ENCODE measurements at places on chromosomes 5 and 9.

- no peak for DNase-seq
Measured at GRCh38 chr9:37542895-37543294, 33.3 kb downstream of the FBXO10 start.

- DNase-seq = no peak
Measured at GRCh38 chr5:131242728-131243255, 21.1 kb upstream of the CDC42SE2 start.

DNA sequence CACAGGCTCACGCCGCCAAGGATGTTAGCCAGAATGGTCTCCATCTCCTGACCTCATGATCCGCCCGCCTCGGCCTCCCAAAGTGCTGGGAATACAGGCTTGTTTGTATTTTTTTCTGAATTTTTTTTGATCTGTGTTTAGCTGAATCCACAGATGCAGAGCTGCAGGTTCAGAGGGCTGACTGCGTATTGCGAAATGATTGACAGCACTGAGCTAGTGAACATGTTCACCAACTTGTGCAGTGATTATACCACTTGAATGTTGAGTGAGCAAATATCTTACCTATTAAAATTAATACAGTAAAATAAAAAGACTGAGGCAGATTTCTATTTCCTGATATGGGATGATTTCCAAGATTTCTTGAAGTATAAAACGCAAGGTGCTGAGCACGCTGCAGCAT lies 123.1 kb upstream of the PHYKPL start:
- no peak for DNase-seq

- no peak for DNase-seq
Measured at GRCh38 chr5:6574111-6574510, 58.7 kb downstream of the NSUN2 start.

DNA sequence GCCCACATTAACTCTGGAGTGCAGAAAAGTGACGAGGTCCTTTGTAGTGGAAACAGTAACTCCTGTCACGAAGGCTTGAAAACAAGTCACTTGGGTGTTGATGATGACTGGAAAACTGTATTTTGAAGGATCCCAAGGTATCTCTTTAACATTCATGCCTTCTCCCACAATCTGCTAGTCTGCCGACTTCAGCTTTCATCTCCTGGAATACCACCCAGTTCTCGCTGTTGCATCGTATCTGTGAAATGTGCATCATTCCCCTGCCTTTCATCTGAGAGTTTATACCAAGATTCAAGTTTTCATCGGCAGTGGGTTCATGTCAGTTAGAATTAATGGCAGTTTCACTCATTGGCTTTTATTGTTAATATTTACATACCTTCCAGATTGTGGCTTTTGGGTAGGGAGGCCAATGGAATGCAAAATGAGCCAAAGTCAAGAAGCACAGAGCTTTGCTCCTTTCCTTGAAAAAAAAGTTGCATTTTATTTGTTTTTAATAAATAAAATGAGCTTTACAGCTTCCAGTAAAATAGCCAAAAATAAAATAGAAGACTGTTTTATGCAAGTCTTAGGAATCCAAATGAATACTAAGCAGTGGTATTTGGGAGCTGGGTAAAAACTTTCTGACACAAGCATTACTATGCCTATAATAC lies 575.2 kb upstream of the WWC1 start:
- DNase-seq = no peak

DNA sequence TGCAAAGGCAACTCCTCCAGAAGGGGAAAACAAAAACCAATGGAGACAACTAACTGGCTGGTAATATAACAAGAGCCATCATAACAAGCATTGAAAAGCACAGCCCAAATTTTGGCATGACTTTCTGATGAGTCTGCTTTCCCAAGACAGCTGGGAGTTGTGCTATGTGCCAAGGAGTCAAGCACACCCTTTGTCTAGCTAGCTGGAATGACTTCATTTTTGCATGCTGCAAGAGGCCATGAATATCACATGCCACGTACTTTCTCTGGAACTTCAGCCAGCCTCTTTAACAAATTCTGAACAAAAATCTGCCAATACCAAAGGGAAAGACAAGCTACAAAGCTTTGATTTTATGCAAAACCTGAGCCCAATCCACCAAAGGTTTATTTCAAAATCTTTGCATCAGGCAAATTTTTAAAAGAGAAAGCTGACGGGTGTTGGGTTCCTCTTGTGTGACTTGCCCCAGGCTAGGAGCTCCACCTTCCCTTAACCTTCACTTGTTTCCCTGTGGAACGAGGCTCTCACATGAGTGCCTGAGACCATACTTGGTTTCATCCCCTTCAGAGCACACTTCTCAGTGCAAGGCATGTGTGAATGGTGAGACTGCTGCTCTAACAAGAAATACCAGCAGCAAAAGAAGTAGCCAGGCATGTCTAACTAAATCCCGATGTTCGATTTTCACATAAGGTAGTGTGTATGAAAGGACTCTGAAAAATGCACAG lies 47.3 kb downstream of the S1PR3 start:
- no peak for DNase-seq

GRCh38 chr9:113462781-113463286 lies 693 bp upstream of the RGS3 start:
- no peak for DNase-seq

DNA sequence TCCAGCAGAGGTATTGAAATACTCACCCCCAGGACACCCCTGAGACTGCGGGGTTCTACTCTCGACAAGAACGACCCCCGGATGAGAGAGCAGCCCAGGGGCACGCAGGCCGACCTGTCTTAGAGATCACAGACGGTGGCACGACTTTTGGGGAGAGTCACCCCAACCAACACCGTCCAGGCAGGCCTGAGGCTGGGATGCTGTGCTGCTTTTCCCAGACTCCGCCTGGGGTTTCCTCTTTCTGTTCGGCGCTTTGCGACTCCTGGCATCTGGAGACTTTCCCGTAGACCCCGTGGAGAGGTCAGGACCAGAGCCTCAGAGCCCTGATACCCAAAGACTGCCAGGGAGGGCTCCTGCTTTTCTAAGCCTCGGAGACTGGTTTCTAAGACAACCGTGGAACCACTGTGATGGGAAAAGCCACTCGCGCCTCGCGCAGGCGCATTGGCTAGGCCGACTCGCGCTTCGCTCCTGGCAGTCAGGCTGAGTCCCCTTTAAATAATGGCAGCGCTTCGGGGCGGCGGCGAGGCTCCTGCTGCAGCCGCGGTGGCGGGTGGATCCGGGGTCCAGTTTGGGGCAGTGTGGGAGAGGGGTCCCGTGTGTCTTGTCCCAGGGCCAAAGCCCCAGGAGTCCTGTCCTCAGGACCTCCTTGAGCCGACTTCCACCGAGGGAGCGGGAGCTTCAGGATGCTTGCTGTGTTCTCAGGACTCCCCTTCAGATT lies 484.0 kb downstream of the SPATA31A7 start:
- DNase-seq = no peak

DNA sequence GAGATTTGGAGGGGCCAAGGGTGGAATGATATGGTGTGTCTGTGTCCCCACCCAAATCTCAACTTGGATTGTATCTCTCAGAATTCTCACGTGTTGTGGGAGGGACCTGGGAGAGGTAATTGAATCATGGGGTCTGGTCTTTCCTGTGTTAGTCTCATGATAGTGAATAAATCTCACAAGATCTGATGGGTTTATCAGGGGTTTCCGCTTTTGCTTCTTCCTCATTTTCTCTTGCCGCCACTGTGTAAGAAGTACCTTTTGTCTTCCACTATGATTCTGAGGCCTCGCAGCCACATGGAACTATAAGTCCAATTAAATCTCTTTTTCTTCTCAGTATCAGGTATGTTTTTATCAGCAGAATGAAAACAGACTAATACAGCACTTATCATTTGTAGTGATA lies 29.5 kb upstream of the SPIN1 start:
- no peak for DNase-seq

DNA sequence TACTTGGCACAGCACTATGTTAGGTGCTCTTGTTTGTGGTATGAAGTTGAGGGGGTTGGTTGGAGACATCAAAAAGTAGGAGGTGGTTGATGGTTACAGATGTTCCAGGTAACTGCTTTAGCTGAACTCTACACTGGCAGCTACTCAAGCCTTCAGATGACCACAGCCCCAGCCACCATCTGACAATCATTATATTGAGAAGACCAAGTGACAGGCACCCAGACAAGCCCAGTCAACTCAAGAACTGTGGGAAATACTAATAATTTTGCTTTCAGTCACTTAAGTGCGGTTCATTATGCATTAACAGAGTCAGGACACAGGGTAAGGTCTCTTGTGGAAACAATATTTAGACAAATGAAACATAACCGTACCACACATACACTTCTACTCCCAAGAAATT lies 38.9 kb upstream of the SLIT3 start:
- DNase-seq = no peak

- no peak for DNase-seq
Measured at GRCh38 chr9:137385061-137385655, 37.8 kb downstream of the EXD3 start.

- DNase-seq = no peak
Measured at GRCh38 chr9:110605565-110605964, 26.0 kb upstream of the SVEP1 start.

DNA sequence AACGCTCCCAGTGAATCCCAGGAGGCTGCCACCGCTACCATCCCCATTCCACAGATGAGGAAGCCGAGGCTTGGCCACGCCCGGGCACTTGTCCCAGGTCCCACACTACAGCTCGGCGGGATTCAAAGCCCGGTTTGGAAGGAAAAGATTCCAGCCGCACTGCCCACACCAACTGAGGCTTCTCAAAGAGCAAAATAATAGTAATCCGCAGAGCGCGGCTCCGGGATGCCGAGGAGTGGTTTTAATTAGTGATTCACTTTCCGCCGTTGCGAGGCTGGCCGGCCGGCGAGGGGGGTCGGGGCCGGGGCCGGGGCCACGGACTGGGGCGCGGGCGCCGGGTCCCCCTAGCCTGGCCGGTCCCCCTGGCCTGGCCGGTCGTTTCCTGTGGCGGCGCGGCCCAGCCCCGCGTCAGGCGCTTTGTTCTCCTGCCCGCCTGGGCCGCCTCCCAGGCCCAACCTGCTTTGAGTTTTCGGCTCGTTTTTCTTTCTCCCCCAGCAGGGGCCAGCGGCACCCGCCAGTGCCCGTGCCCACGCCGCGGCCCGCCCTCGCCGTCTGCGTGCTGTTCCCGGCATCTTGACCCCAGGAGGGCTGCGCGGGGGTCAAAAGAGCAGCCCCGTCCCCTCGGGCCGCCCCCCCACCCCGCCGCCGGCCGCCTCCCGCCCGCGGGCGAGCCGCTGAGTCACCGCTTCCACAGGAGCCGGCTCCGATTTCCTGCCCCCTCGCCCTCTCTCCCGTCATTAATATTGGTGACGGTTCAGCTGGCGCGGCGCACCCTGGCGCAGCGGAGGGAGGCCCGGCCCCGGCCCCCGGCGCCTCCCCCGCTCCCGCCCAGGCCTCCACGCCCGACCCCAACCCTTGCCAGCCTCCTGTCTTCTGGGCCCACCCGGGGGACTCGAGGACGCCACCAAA lies 31.2 kb downstream of the FGF18 start:
- no peak for DNase-seq
